Stimulated activated naive CD4-positive, alpha-beta T cell (primary cell): ENCODE measurements at places on chromosomes 5 and 9.

GRCh38 chr9:126211441-126212074, 115.1 kb upstream of the MVB12B start:
- DNase-seq = no peak

DNA sequence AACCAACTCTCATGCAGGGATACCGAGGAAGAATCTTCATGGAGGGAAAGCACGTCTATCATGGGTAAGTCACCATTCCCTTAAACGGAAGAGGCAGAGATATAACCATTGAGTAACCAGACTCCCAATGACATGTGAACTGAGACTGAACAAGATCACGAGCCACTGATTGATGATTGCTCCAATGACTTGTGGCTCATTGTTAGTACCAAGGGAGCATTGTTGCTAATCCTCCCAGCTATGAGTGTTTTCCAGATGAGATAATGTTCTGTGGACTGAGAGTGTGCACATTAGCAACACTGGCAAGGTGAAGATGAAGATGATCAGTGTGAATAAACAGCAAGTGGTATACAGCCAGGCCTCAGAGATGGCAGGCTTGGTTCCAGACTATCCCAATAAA, 219.2 kb upstream of the MAP3K1 start:
- no peak for DNase-seq

GRCh38 chr5:174520420-174521396, 203.7 kb upstream of the MSX2 start:
- DNase-seq = no peak

DNA sequence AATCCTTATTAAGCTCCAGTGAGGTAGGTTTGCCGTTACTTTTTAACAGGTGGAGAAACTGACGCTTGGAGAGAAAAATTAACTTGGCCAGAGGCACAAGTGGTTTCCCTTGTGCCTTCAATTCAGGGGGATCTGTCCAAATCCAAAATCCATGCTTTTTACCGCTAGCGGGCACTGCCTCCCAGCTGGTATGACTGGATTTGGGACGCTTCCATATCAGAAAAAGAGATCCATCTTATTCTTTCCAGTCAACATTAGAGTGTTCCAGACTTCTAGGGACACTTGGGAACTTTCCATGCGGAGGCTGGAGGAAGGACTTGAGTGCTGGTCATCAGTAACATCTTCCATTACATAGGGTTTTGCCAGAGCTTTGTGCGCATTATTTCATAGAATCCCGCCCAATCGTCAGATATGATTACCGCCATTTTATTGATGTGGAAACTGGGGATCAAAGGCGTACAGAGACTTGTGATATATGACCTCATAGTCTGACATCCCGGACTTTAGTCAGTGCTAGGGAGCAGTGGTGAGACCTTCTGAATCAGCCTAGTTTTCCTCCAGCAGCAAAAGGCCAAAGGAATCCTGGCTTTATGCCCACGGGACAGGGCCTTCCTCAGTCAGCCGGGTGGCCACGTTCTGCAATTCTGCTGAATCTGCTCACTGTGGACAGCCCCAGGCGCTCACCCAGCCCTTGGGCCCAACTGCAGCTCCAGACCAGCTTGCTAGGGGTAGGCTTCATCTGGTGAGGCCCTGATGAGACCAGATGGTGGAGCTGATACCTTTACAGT, 1.1 kb upstream of the GNPDA1 start:
- DNase-seq = no peak
